Fibroblast of skin of scalp (primary cell): ENCODE measurements at places on chromosomes 2 and 18.

DNA sequence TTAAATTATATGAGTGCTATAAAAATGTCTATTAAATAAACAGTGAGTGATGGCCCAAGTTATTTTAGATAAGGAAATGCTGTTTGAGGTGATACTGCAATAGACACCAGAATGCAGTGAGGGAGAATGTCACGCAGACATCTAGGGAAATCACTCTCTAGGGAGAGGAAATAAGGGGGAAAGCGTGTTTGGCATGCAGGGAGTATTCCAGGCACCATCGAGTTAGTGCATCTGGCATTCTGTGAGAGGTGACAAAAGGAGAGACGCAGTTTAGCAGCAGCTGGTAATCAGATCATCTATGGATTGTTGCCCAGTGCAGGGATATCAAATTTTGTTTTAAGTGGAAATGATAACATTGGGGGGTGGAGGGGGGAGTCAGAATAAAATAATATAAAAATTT, 175.4 kb upstream of the NETO1 start:
- DNase-seq, result no peak

DNA sequence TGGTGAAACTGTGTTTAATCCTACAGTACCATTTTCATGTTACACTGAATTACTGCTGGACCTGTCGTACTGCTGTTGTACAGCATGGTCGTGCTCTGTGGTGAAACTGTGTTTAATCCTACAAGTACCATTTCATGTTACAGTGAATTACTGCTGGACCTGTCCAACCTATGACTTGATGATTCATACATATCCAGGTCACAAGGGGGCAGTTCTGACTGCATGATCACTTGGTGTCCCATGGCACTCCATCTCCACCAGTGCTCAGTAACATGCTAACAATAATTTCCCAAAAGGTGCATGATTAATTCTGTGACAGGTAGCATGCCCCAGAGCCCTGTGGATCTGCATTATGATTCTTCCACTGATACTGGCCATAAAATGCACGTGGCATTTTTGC, 101.6 kb downstream of the ADCYAP1 start:
- no peak for DNase-seq

DNA sequence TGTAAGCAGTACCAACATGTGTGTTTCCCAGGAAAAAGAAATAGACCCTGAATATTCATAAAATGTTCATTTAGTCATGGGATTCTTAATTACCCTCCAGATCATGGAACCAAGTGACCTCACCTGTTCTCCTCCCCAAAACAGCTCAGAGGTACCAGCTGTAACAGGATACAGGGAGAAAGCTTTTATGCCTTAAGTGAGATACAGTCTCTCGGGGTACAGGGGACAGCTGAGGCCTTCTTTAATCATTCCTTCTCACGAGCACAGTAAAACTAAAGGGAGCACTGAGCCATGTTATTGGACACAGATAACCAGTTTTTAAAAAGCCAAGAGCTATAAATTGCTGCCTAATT, 16.6 kb downstream of the EPHA4 start:
- no peak for DNase-seq

DNA sequence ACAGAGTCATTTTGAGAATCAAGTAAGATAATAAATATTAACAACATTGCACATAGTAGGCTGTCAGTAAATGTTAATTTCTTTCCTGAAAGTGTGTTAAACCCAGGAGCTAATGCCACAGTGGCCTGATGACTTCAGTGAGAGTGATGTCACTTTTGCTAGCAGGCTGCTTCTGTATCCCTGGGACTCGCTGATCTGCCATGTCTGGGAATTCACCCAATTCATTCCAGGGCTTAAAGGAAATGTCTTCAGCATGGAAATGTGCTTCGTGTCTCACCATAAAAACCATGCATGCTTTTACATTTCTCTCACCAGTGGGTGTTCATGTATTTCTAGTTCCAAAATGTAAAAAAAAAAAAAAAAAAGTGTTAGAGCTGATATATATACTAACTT, 56.8 kb upstream of the MAPRE3 start:
- peak; percentile 59 for DNase-seq

DNA sequence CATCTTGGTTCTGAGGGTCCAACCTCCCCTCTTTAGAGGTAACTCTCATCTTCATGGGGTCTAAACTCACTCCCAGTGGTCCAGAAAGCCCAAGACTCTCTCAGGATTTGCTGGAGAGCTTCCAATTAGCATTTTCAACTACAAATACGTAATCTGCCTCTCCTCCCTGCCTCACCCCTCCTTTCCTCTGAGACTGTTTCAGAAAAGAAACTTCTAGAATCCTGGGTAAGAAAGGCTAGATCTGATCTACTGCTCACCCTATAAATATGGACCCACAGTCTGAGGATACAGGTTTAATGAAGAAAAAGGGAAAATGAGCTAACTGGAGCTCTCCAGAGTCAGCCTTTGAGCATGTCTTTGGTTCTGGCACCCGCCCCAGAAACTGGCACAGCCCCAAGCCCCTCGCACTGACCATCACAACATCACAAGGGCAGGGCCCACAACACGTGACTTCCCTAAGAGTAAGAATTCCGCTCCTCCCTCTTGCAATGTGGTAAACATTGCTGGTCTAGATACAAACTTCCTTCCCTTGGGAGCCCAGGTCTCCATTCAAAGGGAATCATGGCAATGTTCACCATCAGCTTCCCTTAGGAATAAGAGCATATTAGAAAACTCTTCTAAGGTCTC, 21.7 kb upstream of the IHH start:
- no peak for DNase-seq

GRCh38 chr2:68391099-68391498, 26.0 kb downstream of the PLEK start:
- no peak for DNase-seq

GRCh38 chr2:39494784-39495251, 57.7 kb upstream of the MAP4K3 start:
- peak; percentile 98 for DNase-seq

- no peak for DNase-seq
Measured at GRCh38 chr18:8658858-8659485, 46.4 kb upstream of the MTCL1 start.

- no peak for DNase-seq
Measured at GRCh38 chr2:38215993-38216392, 140.0 kb upstream of the CYP1B1 start.

- no peak for DNase-seq
Measured at GRCh38 chr2:201093573-201093972, 21.8 kb downstream of the NDUFB3 start.

DNA sequence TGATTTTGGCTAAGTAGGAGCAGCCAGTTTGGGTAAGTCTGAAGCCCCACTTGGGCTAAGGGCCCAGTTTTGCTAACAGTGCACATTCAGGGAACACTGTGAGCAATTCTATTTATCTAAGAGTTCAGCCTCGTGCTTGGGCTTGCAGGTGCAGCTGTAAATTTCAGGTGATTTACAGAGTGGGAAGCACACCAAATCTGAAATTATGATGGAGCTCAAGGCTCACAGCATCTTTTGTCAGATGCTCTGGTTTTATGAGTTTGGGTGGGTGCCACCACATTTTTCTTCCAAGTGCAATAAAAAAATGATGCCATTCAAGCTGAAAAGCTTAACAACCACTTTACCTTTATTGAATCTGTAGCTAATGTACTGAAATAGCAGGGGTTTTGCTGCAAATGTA, 671.2 kb downstream of the LRRTM4 start:
- DNase-seq, result no peak

DNA sequence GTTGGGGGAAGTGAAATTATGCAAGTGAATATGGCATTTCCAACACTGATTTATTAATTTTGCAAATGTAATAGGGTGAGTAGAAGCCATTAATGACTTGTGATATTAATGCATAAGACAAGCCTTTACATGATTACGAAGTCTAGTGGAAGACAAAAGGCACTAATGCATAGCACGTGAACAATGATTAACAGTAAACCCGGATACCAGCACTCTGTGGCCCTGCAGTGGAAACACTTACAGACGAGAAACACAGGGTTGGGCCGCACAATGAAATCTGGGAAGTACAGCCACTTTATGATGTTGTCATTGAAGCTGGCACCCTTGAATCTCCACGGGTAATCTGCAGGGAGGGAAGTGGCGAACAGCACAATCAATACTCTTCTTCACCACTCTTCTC, 233.4 kb downstream of the NAPG start:
- no peak for DNase-seq

- no peak for DNase-seq
Measured at GRCh38 chr2:154374416-154374815, 324.1 kb upstream of the KCNJ3 start.
